Ovary (tissue), 10 donors: ENCODE measurements at places on chromosomes 5 and 9. TPM values are rescaled to one million over a fixed set of nuclear protein-coding genes. Genes with fewer than 3 reads are reported as not detected.

PCDHGA1 gene
- total RNA-seq: 2.8 TPM

SHISAL2B gene
- total RNA-seq: not detected

PCDHA5 gene
- total RNA-seq: 1.4 TPM

OLFM1 gene
- 19.9 TPM for total RNA-seq

SPATA31D4 gene
- total RNA-seq: not detected

FAM200C gene
- total RNA-seq: 12.3 TPM

PALM2AKAP2 gene
- total RNA-seq: 2.9 TPM

GRCh38 chr9:126756876-126757415 is 47.9 kb upstream of the ZBTB43 start:
- no peak for DNase-seq

DNA sequence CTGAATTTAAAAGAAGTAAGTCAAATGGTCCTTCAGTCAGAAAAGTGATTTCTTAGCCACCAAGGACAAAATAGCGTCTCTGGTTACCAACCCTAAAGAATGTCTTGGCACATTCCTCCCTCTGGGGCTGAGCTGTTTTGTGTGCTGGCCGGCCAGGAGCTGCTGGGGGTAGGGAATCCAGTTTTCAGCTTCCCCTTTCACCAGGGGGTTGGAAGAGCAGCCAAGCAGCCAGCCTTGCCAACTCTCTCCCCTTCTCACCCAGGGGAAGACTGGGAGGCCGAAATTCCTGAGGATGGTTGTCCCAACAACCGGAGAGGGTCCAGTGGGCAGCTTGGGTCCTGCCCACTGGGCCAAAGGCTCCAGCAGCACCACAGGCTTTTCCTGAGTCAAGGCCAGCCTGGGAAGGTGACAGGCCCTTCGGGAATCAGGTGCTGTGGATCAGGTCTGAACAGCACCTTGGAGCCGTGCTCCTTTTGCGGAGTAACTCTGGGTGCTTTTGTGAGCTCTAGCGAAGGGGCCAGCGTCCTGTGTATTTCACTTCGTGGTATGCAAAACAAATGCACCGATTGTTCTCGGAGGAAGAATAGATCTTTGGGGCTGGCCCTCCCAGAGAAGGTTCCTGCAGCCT is 4.2 kb downstream of the WWC1 start:
- no peak for DNase-seq

- DNase-seq: no peak
Observed at GRCh38 chr9:82729991-82730589, 332.9 kb downstream of the RASEF start.

GRCh38 chr5:9782826-9783560 is 152.8 kb upstream of the TAS2R1 start:
- DNase-seq: no peak

DNA sequence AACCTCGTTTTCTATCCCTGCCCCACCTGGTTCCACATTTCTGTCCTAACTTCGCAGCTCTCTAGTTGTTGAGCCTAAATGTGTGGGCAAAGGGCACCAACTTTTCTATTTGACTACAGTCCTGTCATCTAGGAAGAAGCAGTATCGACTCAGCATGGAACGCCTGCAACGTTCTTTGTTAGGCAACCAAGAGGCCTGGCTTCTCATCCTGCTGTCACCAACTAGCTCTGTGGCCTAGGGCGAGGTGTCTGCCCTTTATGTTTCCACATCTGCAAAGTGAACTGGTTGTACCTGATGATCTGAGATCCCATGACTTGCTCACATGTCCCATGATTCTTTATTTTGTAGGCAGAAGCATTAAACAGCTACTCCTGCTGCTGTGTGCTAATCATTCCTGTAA is 248.9 kb downstream of the ADAMTSL1 start:
- no peak for DNase-seq

DNA sequence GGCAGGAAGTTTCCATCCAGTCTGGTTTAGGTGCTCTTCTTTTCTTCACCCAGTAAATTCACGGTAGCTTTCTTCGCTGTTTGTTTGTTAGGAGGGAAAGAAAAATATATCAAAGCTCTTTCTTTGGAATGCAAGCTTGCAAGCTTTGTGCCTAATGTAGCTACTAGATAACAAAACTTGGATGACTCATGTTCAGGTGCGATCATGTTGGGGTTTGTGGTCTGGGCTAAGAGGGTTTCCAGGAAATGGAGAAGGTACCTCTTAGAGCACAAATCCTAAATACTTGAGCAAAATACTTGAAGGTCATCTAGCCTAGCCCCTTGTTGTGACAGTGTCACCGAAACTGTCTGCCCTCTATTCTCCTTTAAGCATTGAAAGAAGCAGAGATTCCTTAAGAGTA is 17.7 kb downstream of the SRP19 start:
- DNase-seq: no peak
